NCI-H82 (cell line): ENCODE measurements at places on chromosomes 11 and 22.

GRCh38 chr11:6703247-6704063, 20.3 kb upstream of the MRPL17 start:
- DNase-seq = peak; percentile 76

DNA sequence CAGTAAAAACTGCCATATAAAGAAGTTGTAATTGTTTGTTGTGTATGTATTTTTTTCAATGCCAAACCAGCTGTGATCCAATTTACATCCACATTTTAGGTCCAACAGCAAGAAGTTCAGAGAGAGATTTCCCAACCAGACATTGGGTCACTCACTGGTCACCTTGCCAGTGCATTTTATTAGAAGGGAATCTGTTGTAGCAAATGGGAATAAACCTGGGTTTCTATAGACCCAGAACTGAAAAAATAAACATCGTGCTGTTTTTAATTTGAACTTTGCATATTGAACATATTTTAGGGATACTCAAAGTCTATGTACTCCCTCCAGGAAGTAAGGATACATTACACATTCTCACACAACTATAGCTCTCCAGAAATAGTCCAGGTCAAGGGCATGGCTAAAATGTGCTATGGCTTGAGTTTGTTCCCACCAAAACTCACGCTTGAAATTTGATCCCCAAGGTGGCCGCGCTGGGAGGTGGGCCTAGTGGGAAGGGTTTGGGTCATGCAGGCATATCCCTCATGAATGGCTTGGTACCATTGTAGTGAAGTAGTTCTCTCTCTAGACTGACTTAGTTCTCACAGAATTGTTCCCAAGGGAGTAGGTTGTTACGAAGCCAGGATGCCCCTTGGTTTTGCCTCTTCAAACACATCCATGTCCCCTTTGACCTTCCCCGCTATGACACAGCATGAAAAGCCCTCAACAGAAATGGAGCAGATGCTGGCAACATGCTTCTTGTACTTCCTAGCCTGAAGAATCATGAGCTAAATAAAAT, 90.9 kb downstream of the RRAS2 start:
- no peak for DNase-seq

DNA sequence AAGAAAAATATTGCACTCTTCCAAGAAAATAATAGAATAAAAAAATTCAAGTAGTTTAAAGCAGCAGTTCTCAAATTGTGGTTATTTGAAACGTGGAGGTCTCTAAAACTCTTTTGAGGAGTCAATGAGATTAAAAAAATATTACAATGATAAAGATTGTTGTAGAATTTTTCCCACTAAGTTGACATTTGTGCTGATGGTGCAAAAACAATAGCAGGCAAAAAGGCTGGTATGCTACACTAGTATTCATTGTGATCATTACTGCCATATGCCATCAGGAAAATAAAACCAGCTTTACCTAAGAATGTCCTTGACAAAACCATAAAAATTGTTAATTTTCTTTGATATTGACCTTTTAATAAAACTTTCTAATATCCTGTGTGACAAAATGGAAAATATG, 505.2 kb upstream of the ANO5 start:
- no peak for DNase-seq

DNA sequence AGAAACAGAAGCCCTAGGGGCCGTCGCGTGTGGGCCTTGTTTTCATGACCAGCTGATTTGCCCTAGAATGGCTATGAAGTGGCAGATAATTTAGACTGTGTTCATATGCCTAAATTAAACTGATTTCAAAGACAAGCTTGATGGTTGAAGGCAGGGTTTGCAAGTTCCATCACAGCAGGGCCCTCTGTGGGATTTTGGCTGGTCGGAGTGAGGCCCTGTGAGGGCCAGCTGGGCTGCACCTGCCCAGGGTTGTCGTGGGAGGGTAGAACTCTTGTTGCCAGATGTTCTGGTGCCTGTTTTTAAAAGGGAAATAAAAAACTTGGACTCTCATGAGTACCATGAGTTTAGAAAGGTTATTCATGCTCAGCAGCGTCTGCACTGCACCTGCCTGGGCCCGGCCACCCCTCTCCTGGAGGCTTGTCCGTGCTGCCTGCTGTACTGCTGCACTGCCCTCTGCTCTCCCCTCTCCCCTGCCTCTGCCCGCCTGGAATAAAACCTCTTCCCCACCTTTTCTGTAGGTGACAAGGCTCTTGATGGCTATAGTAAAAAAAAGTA, 44.1 kb downstream of the AP2A2 start:
- DNase-seq = no peak

- no peak for DNase-seq
Measured at GRCh38 chr22:24067587-24068376, 56.7 kb downstream of the CABIN1 start.

DNA sequence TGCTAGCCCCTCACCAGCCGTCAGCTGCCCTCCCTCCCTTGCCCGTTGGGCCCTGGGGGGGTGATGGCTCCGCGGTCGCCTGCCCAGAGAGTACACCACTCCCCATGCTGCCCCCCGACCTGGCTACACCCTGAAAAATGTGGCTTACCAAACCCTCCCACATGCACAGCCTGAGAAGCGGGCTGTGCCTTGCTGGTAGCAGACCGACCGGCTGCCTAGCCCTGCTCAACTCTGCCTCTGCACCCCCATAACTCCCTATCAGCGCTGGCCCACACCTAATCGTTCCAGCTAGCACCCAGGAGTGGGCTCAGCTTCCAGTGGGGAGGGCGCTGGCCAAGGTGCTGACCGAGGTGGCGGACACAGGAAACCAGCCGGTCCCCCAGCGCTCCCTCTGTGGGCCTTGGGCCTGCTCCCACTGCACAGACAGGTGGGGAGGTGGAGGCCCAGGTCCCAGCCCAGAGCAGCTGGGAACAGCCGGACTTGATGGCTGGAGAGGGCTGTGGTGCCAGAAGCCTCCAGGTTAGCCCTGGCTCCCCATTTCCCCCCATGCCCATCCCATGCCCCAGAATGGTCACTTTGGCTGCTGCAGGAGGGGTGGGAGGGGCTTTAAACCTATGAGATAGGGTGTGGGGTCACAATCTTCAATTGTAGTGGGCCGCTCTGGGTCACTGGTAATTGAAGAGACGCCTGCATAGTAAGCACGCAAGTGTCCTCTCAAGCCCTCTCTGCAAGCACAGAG, 32.1 kb upstream of the PRODH start:
- no peak for DNase-seq

DNA sequence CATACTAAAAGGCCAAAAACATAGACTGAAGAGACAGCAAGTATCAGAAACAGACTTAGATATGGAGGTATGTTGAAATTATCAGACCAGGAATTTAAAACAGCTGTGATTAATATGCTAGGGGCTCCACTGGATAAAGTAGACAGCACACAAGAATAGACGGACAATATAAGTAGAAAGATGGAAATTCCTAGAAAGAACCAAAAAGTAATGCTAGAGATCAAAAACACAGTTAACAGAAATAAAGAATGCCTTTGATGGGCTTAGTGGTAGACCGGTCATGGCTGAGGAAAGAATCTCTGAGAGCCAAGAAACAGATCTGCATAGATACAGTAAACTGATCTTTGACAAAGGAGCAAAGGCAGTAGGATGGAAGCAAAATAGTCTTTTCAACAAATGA, 250.2 kb downstream of the SWAP70 start:
- no peak for DNase-seq

DNA sequence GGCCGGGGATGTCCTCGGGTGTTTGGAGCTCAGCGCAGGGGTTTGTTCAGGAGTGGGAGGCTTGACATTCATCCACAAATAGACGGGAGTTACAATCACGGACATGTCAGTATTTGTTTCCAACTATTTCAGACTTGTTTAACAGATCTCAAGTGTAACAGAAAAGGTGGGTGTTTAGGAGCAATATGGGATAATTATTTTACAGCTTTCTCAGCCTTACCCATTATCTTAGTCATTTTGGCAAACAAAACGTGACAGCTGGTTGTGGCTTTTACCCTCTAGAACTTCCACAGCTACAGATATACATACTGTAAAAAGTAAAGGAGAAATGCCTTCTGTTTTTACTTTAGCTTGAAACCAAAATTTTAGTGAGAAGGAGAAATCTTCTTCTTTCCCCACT, 178.7 kb upstream of the TMEM45B start:
- no peak for DNase-seq

- no peak for DNase-seq
Measured at GRCh38 chr11:2519862-2520735, 75.3 kb downstream of the KCNQ1 start.

GRCh38 chr11:105592035-105592434, 17.8 kb upstream of the GRIA4 start:
- no peak for DNase-seq

- no peak for DNase-seq
Measured at GRCh38 chr11:124831897-124832296, 31.7 kb upstream of the MSANTD2 start.

- DNase-seq = no peak
Measured at GRCh38 chr22:41267958-41268357, 18.0 kb downstream of the RANGAP1 start.

GRCh38 chr22:17845790-17846189, 71.5 kb upstream of the BID start:
- DNase-seq = no peak

DNA sequence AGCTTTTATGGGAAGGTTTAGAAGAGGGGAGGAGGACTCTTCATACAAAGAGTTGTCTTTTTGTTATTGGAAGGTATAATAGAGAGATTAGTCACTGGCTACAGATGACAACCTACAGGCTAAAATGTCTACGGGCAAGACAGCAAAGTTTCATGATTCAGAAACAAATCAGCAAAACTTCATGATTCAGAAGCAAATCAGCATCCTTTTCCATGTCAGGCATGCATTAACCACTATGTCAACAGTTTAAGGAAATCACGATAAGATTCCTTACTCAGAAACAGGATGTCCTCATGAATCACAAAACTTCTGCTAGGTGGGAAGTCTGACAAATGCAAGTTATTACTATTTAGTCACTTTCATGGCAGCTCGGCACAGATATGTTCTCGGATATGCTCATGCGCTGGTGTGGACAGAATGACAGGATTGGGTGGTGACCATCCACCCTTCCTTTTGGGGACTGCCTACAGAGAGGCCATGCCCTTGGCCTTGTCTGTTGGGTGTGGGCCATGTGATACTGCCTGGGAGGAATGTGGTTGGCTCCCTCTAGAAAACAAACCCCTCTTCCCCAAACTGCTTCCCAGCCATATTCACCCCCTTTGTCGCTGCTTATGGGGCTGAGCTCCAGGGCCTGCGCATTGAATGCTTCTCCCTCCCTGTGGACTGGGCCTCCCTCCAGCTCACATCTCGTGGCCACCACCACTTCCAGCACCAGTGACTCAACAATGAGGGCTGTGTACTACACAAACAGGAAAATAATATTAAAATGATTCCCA, 10.1 kb downstream of the C11orf91 start:
- DNase-seq = no peak

DNA sequence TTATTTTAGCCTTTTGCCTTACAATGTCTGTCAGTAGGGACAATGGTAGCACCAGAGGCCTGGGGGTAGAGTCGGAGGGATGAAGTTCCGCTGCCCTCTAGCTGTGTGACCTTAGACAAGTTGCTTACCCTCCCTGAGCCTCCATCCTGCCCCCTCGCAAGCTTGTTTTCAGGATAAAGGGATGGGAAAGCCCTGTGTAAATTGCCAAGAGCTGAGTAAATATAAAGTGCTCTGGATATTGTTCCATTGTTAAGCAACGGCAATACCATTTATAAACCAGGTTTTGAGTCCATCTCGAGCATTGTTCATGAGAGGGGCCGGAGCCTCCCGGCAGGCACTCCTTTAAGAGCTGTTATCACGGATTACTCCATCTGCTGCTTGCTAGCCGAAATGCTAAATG, 72.9 kb downstream of the ZBTB16 start:
- DNase-seq = no peak

DNA sequence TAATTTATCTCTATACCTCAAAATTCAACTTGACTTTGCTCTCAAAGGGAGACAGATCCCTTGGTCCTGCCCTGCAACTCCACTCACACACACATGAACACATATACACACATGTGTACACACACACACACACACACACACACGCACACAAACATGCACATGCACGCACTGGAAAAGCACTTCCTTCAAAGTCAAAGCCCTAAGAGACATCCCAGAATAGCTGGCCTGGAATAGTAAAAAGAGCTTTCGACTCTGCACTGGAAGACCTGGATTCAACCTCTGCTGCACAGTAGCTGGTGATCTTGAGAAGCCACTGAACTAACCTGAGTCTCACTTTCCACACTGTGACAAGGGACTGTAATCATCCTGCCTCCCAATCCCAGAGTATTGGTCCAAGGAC, 26.8 kb downstream of the TENM4 start:
- no peak for DNase-seq
